ENCODE measurements at places on chromosomes 2 and 18.

DNA sequence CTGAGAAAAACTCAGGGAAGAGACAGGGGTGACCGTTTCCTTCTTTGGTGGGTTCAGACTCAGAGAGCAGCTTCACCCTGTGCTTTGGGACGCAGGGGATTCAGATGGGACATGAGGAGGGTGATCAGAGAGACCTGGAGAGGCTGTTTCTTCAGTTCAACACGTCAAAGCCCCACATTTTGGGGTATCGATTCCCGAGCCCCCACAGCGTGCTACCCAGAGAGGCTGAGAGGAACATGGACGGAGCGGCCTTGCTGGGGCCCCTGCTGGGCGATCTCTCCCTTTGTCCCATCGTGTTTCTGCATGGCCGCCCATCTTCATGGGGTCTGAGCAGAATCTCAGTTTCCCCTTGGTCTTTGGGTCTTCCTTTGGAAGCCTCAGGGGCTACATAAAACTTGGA lies 38.2 kb upstream of the PXDN start:
- peaks cover 19% of the 10 kb centered on the region for H3K4me1 ChIP-seq
- H3K4me3 ChIP-seq = peak overlapping the region; percentile 62
- H3K27ac ChIP-seq = no peak overlapping the region
- DNase-seq = no peak
- H3K27me3 ChIP-seq = peaks cover 5% of the 10 kb centered on the region

DNA sequence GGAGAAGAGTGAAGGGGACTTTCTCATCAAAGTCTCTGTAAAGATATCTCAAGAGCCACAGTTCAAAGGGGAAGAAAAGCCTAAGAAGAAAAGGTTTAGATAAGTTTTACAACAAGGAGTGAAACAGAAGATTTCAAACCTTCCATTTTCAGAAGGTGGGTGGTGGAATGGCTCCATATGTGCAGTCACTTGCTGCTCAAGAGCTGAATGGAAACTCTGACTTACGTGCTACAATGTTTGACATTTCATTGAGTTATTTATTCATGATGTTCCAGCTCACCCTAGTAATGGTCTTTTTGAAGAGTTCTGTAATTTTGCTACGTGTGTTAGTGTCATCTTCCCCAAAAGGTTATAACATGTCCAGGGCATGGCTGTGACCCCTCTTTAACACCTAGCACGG lies 21.7 kb downstream of the LCT start:
- peaks cover 12% of the 10 kb centered on the region for H3K4me1 ChIP-seq
- DNase-seq = no peak
- no peaks in the 10 kb centered on the region for H3K36me3 ChIP-seq
- H3K4me3 ChIP-seq = no peak overlapping the region

DNA sequence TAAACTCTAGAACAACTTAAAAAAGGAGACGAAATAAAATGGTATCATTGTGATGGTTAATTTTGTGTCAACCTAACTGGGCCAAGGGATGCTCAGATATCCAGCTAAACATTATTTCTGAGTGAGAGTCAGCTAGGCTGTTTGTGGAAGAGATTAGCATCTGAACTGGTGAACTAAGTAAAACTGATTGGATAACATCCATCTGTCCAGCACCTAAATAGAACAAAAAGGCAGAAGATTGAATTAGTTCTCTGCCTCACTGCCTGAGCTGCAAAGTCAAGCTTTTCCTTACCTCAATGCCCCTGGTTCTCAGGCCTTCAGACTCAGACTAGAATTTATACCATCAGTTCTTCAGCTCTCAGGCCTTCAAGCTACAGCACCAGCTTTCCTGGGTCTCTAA lies 30.0 kb downstream of the PPP3R1 start:
- peaks cover 9% of the 10 kb centered on the region for H3K36me3 ChIP-seq
- peaks cover 89% of the 10 kb centered on the region for H3K4me1 ChIP-seq
- no peak for DNase-seq
- no peaks in the 10 kb centered on the region for H3K27me3 ChIP-seq

- H3K4me1 ChIP-seq = peaks cover 28% of the 10 kb centered on the region
- no peak overlapping the region for H3K27ac ChIP-seq
- H3K27me3 ChIP-seq = no peaks in the 10 kb centered on the region
- H3K36me3 ChIP-seq = no peaks in the 10 kb centered on the region
Observed at GRCh38 chr2:55620123-55620779, 2.8 kb upstream of the PPP4R3B start.

DNA sequence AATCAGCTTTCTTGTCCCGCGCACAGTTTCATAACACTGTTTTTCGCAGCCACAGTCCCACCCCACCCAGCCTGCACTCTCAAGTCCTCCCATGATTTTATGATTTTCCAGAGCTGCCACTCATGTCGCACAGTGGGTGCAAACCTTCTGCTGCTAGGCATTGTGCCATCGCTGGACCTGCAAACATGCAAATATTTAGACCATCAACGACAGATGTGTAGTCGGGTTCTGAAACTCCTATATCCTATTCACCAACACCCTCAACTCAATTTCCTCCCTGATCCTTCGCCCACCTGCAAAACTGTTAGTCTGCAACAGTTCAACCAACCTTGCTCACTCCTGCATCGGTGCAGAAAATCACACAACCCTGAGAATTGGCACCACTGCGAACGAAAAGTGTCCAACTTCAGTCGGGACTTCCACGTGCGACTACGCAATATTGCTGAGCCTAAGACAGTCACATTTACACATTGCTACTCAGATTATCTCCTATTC lies 871 bp upstream of the ALS2 start:
- H3K4me3 ChIP-seq = peak overlapping the region; percentile 100
- peaks cover 27% of the 10 kb centered on the region for H3K4me1 ChIP-seq
- peaks cover 6% of the 10 kb centered on the region for H3K27me3 ChIP-seq
- DNase-seq = peak; percentile 4

GRCh38 chr2:127511917-127512316 lies 14.4 kb downstream of the IWS1 start:
- no peaks in the 10 kb centered on the region for H3K27me3 ChIP-seq
- DNase-seq = no peak

GRCh38 chr2:5921081-5921642 lies 229.0 kb downstream of the SOX11 start:
- no peak overlapping the region for H3K27ac ChIP-seq
- no peaks in the 10 kb centered on the region for H3K27me3 ChIP-seq
- no peak for DNase-seq
- no peaks in the 10 kb centered on the region for H3K36me3 ChIP-seq
- no peak overlapping the region for H3K4me3 ChIP-seq

DNA sequence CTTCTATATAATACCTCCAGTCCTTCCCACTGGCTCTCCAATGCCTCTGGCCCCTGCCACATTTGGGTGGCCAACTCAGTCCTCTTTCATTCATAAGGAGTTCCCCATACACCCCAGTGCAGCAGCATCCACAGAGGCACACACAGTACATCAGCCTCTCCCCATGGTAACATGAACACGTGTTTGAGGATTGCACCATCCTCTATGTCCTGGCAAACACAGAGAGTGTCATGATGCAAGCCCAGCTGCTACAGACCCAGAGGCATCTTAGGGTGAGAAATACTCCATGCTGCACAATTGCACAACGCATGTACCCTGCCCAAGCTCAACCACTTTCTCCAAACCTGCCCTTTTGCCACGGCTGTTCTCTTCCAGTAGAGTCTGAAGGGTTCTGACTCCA lies 11.5 kb downstream of the IGFBP5 start:
- peaks cover 71% of the 10 kb centered on the region for H3K27me3 ChIP-seq
- no peaks in the 10 kb centered on the region for H3K36me3 ChIP-seq
- no peak overlapping the region for H3K4me3 ChIP-seq
- no peak overlapping the region for H3K27ac ChIP-seq

GRCh38 chr2:119821266-119821665 lies 61.5 kb downstream of the PTPN4 start:
- H3K36me3 ChIP-seq = peaks cover 18% of the 10 kb centered on the region
- no peaks in the 10 kb centered on the region for H3K27me3 ChIP-seq
- no peak for DNase-seq

DNA sequence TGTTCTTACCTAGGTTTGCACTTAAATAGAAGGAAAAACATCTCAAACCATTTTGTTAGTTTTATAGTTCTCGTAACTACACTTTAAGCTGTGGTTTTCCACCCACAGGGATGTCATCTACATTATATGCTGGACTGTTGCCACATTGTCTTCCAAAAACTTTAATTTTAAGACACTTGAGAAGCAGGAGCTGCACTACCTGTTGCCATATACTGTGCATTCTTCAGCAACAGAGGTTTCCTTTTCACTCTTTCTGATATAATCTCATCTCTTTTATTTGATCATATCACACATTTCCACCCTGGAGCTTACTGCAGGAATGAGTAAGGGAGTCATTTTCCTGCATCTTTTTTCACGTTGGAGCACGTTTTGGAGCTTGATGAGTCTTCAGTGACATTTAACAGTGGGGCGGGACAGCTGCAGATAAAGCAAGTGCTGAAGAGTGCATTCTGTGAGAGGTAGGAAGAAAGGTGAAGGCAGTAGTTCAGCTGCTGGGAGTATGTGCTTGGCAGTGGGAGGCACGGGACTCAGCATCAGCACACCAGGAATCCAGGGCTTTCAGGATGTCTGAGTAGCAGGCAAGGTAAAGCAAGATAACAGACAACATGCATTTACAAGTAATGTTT lies 3.8 kb downstream of the LIMS1 start:
- DNase-seq = no peak
- H3K36me3 ChIP-seq = no peaks in the 10 kb centered on the region
- H3K27me3 ChIP-seq = no peaks in the 10 kb centered on the region
- peaks cover 18% of the 10 kb centered on the region for H3K4me1 ChIP-seq
- H3K4me3 ChIP-seq = no peak overlapping the region
- no peak overlapping the region for H3K27ac ChIP-seq

DNA sequence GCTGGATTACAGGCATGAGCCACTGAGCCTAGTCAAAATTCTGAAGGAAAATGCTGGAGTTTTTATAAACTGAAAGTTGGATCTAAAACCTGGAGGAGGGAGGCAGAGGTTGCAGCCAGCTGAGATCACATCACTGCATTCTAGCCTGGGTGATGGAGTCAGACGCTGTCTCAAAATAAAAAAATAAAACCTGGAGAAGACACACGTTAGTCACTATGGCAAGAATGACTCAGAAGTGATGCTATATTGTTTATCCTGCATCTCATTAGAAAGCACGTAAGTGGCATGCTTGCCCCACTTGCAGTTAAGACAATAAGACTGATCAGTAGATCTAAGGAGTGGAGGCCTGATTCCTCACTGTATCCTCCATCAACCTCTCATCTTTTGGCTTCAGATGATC lies 106.6 kb upstream of the STON1 start:
- H3K4me1 ChIP-seq = peaks cover 18% of the 10 kb centered on the region
- H3K27me3 ChIP-seq = peaks cover 5% of the 10 kb centered on the region
- no peak overlapping the region for H3K27ac ChIP-seq
- H3K4me3 ChIP-seq = no peak overlapping the region
- DNase-seq = no peak

All from naive thymus-derived CD8-positive, alpha-beta T cell (primary cell).